ENCODE measurements at places on chromosomes 12 and 14.

GRCh38 chr14:52033101-52033642 is 35.7 kb downstream of the NID2 start:
- no peak for DNase-seq

DNA sequence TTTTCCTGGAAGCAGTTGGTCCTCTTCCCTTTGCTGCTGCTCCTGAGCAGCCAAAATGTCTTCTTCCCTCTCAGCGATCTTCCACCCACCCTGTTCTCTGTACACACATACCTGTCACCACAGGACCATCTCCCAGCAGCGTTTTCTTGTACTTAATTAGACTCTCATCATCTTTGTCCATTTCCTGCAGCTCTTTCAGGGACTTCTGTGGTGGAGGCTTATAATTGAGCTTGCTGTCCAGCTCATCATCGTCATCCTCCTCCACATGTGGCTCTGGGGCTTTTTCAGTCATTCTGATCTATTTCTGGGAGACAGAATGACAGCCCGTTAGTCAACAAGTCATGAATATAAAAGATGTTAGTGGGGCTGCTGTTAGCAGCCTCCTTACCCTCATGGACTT is 11.0 kb downstream of the ARHGDIB start:
- no peak for DNase-seq

- DNase-seq: no peak
Observed at GRCh38 chr12:111409780-111410430, 4.2 kb downstream of the SH2B3 start.

GRCh38 chr12:98369581-98369980 is 145.8 kb upstream of the TMPO start:
- DNase-seq: no peak

- DNase-seq: no peak
Observed at GRCh38 chr12:98416845-98417244, 98.5 kb upstream of the TMPO start.

GRCh38 chr12:113293100-113293499 is 41.8 kb downstream of the SLC8B1 start:
- DNase-seq: no peak

DNA sequence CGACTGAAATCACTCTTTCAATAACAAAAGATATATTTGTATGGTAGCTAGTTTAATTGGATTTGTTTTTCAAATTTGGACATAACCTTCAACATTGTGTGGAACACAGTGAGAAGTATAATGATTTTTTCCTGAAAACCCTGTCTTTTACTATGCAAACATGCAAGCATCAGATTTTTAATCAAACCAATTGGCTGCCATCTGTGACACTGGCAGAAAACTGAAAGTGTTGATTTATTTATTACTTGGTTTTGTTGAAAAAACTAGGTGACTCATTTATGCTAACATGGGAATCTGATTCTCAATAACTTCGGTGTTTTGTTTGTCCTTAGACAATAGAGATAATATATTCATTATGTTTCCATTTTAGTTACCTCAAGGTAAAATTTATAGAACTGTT is 82.0 kb downstream of the NTS start:
- DNase-seq: no peak

GRCh38 chr12:123499332-123499731 is 34.2 kb downstream of the RILPL1 start:
- no peak for DNase-seq

DNA sequence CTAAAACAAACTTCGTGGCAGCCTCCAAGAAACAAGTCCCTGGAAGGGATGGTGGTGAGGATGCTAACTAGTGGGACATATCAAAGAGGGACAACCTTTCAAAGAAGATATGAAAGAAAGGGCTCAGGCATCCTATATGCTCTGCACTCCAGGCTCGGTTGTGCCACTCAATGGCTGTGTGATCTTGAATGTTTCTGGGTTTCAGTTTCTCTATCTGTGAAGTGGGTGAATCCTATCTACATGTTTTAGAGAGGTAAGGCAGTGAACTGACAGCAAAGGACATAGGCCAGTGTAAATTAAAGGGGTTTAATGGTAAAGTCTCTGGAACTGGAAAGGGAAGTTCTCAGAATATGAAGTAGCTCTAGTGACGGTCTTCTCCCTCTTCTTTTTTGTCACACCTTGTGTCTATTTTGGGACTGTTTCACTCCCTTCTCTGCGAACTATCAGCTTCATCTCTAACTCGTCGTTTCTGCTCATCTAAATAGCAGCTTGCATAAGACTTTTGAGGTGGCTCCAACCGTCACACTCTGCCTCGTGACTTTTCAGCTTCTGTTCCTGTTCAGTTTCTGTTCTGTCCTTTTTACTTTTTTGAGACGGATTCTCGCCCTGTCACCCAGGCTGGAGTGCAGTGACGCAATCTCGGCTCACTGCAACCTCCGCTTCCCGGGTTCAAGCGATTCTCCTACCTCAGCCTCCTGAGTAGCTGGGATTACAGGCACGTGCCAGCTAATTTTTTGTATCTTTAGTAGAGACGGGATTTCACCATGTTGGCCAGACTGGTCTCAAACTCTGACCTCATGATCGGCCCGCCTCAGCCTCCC is 273.6 kb downstream of the SUDS3 start:
- DNase-seq: no peak

DNA sequence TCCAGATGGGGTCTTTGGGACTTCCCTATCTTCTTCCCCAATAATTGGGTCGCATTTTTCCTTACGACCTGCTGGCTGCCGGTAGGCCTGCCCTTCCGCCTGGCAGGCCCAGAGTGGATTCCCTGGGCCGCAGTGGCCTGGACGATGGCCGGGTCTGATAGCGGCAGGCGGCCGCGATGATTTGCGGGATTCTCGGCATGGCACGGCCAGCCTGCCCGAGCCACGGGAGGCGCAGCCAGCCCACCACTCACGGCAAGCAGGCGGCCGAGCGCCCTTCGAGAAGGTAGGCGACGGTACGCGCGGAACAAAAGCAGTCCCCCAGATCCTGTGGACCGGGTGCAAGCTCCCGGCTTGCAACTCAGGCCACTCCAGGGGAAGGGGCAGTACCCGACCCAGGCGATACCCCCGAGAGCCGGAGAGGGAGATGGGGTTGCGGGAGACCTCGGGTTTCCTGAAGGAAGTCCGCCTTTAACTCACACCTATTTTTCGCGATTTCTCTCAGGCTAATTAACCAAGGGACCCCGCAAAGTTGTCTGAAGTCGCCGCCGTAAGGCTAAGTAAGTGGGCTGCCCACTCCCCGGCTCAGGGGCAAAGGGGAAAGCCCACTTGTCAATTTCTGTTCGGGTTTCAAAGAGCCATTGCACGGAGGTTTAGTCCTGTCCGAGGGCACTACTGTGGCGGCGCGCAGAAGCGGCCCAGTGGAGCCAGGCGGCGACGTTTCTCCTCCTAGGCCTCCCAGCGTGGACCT is 1.4 kb upstream of the GSC start:
- DNase-seq: no peak

GRCh38 chr12:124554429-124555029 is 12.9 kb downstream of the NCOR2 start:
- no peak for DNase-seq

GRCh38 chr14:105304565-105304964 is 3.8 kb upstream of the BRF1 start:
- no peak for DNase-seq

DNA sequence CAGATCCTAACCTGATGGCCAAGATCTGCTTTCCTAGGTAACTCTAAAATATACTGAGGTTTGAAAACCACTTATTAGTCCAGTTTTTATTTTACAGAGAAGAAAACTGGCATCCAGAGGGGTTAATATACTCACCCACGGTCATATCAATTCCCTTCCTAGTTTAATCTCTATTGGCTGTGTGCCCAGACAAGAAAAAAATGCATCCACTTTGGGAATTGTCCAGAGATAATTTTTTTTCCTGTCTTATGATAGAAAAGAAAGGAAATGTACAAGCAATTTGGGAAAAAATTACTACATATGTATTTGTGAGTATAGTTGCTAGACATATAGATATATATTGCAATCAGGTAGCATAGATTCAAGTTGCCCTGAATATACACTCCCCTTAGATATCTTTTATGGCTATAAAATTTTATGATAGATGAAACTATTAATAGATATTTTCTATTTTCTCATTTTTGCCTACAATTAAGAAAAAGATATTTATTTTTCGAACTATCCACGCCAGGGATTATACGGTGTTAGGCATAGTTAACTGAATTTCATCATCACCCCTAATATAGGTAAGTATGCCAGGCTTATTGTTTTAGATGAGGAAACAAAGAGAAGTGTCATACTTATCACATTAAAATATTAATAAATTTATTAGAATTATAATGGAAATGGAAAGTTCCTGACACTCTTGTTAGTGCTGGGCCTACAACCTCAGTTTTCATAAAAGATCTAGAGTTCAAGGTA is 100.5 kb upstream of the SLC38A2 start:
- DNase-seq: no peak

DNA sequence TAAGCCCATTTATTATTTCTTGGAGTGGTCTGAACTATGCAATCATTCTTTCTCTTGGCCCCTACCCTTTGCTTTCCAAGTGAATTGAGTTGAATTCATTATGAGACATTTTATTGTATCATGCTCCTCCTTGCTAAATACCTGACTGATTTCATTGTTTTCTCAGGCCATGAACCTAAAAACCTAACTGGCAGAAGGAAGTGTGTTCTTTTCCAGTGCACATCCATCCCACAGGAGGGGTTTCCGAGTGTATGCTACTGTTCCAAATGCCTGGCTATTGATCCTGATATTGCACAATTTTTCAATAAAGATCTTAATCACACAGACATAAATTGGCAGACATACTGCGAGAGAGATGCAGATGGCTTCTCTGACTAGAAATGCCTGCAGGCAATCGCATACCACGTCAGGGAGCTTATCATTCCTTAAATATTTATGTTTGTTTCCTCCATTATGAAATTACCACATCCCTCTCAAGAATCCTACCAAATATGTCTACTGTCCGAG is 162.2 kb upstream of the EGLN3 start:
- no peak for DNase-seq

DNA sequence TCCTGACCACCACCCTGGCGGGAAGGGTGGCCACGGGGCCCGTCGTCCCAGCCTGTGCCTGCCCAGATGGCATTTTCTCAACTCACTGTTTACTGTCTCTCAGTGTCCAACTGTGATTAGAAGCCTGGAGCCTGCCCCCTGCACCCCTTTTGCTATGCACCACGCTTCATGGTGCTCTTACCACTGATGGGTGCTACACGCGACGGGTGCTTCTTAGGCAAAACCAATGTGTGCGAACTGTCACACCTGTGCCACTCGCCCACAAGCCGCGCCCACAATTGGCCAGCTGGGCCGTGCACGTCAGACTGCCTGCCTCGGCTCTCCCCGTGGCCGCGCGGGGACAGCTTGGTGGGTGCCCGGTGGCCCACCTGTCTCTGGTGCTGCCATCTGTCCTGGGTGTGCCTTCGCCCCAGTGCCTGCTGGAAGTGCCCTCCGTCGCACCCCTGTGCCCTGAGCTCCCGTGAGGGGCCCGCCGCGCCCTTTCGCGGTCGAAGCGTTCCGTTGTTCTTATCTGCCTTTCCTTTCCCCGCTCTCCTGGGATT is 15.1 kb upstream of the AMN start:
- DNase-seq: no peak

- DNase-seq: no peak
Observed at GRCh38 chr12:110647631-110648040, 33.7 kb downstream of the TCTN1 start.

DNA sequence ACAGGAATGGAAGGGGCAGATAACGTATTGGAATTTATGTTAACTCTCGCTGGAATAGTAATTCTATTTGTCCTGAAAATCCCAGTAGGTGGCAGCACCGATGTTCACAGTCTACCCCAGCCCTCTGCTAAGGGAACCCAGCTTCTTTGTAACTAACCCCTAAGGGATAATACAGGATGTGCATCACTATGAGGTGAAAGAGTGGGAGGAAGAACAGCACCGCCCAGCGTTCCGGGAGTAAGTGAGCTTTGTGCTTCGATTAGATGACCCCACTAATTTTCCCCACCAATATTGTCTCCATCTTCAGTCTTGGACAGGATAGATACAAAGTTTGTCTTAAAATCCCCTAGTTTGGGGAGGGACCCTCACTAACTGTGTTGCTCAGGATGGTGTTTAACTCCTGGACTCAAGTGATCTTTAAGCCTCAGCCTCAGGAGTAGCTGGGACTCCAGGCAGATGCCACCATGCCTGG is 2.7 kb downstream of the SLC2A3 start:
- peak; percentile 71 for DNase-seq

DNA sequence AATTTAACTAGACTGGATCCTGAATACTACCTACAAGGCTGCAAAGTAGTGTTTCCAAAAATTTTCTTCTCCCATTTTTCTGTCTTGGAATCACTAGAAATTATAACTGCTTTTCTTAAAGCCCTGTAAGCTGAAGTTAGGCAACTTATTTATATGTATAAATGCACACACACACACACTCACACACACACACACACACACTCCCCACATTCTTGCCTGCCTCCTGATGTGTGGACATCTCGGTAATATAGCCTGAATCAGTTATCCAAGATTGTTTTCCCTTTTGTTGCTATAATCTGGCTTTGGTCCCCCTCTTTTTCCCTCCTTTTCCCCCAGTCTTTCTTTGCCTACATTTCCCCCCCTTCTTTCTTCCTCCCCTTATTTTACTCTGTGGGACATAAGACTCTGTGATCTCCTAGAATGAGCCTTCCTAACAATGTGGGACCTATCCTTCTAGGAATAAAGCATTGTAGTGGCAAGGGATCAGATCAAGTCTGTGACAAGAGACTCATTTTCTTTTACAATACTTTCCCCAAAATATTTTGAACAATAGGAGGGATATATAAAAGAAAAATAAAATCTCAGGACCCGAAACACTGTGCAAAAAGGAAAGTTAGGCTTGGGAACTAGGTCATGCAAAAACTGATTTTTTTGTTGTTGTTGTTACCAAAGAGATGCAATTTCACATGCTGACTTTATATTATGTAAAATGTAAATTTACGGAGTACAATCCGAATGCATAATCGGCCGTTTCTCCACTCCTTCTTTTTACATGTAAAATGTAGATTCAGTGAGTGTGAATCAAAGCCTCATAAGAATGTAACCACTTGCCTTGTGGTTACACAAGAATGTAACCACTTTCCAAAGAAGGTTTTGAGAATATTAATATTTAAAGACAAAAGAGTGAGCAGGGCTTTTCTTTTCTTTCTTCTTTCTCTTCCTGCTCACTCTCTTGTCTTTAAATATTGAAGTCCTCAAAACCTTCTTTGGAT is 26.3 kb upstream of the CD69 start:
- no peak for DNase-seq

DNA sequence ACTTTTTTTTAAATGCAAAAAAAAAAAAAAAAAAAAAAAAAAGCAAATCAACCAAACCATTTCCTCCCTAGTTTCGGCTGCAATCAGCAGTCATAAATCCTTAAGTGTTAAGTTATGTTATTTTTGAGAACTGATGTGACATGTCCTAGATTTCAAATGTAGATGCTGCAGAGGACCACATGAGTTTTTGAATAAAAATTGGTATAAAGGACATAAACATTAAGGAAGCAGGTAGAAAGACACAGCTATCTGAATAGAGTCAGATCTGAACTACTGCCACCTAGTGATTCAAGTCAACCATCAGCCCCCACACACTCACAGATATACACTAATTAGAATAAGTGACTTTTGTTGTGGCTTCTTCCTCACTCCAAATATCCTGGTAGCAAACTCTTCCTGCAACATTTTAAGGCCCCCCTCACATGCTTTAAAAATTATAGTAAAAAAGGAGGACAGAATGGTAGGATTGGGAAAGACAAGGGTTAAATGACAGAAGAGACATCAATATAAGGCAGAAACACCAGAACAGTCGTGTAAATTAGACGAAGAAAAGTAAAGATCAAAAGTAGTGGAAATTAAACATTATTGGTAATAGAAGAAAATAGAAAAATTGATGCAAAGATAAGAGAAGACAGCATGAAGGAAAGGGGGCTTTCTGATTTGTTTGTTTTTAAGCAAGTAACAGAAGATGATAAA is 394.5 kb upstream of the ATP2B1 start:
- no peak for DNase-seq

Data from stimulated activated CD4-positive, alpha-beta T cell treated with anti-CD3 and anti-CD28 coated beads, Interleukin-12 subunit alpha, Interleukin-12 subunit beta, amount 100 ng/mL, for 4 hours (primary cell).